GM10248 (cell line): ENCODE measurements at places on chromosomes 1 and 21.

DNA sequence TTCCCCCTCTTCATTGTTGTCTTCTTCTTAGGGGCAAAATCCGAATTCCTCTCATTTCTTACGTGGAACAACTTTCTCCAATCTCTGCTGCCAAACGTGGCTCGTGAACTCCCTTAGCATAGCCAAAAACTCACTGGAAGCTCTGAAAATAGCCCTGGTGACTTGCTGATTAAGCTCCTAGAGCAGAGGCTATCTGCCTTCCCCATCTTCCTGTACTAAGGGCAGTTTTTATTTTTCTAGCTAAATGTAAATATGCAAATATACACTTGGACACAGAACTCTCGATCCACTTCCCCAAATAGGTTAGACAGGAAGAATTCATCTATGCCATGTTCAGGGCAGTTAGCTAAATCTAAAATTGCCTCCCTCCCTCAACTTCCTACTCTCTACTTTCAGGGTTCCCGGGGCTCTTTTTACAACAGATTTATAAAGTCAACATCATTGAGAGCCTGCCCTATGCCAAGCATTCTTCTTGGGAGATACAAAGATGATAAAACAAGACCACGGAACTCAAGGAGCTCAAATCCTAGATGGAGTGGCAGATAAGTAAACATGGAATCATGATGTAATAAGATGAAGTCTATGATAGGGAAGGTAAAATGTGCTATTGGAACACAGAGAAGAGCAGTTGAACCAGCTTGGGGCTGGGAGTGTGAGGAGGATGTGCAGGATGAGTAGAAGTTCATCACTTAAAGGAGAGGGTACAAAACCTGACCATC, 59.4 kb upstream of the FMOD start:
- DNase-seq: no peak

- DNase-seq: no peak
These were observed 289.4 kb upstream of the ADGRL4 start for GRCh38 chr1:79295967-79296366.

DNA sequence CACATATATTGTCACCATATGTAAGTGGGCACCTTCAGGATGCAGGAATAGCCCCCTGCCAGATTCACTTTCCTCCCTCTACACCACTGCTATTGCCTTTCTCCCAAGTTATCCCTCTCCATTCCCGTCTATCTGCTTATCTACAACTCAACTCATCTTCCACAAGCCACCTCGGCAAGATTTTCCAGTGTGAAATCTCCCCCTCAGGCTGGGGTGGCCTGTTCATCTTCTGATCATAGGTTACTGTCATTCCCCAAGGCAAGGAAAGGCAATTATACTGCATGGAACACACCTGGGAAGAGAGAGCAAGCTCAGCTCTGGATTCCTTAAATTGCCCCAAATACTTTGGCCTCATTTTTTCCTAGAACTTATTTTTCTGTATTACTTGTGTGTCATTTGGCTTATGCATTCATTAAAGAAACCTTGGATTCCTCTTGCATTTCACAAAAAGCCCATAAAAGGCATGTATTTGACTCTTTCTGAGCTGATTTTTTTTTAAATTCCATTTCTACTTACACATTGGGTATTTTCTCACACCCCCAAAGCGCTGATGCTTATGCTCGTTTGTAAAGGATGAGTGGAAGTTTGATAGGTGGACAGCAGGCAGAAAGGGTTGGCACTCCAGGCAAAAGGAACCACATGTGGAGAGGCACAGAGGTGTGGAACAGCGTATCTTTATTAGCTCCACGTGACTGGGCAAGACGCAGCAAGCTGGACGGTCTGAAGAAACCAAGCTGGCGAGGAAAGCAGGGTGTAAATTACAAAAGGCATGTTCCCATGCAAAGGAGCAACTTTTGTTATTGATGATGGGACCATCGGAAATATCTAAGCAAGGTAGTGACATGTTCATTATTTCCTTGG, 169.7 kb upstream of the RAB4A start:
- DNase-seq: no peak

DNA sequence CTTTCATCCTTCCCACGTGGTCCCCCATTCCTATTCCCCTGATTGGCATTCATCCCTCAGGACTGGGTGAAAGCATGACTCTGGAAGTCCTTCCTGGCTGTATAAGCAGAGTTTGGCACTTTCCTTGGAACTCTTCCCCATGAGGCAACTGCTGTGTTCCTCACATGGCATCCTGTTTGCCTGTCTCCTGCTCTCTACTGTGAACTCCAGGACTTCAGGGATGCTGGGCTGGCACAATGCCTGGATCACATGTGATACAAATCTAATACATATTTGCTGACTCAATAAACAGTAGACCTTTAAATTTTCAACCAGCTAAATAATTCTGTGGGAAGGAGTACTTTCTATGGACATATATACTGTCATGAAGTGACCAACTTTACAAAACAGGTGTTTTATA, 46.8 kb upstream of the EDEM3 start:
- DNase-seq: no peak

- no peak for DNase-seq
These were observed 13.7 kb downstream of the ZBTB7B start for GRCh38 chr1:155016231-155016831.

DNA sequence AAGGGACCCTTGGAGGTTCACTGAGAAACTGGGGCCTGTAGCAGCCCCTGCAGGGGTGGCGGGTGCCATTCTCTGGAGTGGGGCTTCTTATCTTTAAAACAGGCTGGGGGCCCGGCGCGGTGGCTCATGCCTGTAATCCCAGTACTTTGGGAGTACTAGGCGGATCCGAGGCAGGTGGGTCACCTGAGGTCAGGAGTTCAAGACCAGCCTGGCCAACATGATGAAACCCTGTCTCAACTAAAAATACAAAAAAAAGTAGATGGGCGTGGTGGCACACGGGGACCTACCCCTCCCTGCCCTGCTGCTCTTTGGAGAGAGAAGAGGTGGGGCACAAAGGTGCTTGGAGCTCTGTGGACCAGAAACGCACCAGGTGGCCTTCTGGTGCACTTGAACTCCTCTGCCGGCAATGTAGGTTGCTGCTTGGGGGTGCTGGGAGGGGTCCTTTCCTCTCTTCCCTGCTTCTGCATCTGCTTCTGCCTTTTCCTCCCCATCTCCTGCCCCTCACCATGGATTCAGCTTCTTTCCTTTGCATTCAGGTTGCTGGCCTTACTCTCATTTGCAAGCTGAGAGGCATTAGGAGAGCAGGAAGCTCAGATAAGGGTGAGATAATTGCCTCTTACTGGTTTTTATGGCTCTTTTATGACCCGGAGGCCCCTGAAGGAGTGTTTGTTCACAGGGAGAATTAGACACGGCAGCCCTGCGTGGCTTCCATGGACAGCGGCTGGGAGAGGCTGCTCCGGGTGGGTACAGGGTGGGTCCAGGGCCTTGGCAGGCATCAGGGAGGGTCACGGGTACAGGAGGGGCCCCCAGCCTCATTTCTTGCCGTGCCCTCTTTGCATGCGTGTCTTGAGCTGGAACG, 57.4 kb downstream of the ARHGEF10L start:
- DNase-seq: no peak

DNA sequence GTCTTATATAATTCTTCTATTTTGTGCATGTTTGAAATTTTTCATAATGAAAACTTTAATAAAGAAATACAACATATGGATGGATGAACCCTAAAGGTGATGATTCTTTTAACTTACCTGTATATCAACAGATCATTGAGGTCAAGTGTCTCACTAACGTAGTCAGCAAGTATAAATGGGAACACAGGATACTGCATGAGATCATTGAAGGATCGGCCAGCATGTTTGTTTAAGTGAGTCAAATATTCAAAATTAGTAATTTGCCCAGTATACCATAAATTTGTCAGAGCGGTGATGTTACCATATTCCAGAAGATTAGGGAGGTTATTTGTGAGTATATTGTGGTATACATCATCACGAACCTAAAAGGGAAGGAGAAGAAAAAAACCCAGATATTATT, 71.0 kb upstream of the GNG4 start:
- DNase-seq: no peak

DNA sequence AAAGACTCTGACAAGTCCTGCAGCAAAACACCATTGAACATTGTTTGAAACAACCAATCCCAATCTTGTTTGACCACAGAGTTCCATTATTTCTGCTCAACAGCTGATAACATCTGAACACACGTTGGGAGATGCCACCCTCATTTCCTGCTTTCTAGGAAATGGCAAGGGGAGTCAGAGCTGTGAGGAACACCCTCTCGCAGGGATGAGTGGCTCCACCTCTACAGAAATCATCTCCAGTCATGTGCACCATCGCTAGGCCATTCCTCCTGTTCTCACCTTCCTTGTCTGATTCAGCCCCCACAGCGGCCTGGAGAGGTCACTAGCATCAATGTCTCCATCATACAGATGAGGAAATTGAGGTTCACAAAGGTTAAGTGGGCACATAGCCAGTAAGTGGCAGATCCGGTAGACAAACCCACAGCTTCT, 22.4 kb upstream of the RUNX3 start:
- DNase-seq: no peak

DNA sequence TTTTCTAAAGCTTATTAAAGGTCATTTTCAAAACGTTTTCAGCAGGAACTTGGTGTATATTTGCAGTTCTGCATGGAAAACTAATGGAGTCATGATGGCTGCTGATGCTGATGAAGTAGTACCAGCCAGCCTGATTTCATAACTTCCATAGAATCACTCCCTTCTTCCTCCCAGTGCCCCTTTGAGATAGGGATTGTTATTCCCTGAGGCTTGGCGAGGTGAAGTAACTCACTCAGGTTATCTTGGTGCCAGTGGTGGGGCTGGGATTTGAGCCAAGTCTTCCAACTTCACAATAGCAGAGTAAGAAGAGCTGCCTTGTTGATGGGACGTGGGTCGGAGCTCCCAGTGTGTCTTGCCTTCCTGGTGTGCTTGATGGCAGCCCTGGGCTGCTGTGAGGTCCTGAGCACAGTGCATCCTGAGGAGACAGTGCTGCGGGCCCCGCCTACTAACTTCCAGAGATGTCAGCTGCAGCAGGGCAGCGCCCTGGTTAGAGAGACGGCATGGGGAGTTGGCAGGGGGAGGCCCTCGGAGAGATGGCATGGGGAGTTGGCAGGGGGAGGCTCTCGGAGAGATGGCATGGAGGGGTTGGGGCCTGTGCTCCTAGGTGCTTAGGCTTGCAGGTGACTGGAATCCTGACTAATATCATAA, 92.6 kb downstream of the PCBP3 start:
- no peak for DNase-seq

GRCh38 chr1:24707687-24708086, 37.6 kb upstream of the CLIC4 start:
- no peak for DNase-seq

DNA sequence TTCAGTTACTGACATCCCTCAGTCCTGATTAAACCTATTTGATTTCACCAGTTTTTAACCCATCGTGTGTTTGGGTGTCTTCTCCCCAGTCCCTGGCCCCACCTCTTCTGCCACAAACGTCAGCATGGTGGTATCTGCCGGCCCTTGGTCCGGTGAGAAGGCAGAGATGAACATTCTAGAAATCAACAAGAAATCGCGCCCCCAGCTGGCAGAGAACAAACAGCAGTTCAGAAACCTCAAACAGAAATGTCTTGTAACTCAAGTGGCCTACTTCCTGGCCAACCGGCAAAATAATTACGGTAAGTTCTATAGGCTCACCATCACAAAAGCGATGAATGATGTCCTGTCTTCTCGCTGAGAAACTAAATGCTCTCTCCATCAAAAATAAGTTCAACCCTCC, 28.7 kb downstream of the NBPF3 start:
- no peak for DNase-seq

DNA sequence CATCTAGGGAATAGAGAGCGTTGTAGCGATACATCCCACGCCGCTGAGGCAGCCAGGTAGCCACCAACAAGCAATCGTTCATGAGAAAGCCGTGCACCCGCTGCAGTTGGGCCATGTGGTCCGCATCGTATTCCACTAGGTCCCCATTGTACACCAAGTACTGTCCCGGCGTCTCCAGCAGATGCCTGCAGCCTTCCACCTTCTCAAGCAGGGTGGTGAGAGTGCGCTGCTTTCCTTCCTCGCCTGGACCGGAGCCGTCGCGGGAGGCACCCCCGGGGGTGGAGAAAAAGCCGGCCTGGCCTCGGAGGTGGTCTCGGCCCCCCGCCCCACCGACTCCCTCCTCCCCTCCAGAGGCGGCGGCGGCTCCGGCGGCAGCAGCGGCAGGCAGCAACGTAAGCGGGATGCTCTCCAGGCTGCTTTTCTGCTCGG, 595 bp downstream of the EXOC8 start:
- peak; percentile 8 for DNase-seq

GRCh38 chr1:183689762-183690204, 36.7 kb upstream of the APOBEC4 start:
- DNase-seq: peak; percentile 22

GRCh38 chr1:65255656-65256050, 53.7 kb upstream of the DNAJC6 start:
- DNase-seq: no peak

- DNase-seq: no peak
These were observed 120.8 kb downstream of the CLEC20A start for GRCh38 chr1:178376008-178376407.

GRCh38 chr1:229284887-229285286, 14.0 kb downstream of the RAB4A start:
- DNase-seq: no peak

DNA sequence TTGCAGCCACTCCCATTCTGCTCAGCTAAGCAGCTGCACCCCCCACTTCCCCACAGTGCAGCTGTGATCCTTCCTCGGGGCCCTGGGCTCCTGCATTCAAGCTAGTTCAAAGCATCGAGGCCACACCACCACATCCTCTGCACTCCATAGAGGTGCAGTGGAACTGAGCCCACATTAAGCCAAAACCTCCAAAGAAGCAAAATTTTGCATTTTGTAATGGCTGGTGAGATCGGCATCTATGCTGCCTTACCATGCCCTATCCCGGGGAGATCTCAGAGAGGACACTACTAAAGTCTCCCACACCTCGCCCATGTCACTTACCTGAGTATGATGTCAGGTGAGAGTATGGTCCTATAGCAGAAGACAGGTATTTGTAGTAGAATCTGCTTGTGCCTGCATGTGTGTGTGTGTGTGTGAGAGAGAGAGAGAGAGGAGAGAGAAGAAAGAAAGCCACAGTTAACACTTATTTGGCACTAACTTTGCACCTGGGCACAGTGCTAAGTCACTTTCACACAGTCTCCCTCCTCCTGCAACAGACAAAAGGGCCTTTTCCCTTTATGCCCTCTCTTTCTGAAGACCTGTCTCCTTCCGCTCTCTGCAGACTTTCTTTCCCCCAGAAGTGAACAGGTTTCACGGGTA, 89.8 kb downstream of the KIF14 start:
- DNase-seq: no peak

GRCh38 chr1:175005085-175005783, 5.5 kb downstream of the CACYBP start:
- no peak for DNase-seq

DNA sequence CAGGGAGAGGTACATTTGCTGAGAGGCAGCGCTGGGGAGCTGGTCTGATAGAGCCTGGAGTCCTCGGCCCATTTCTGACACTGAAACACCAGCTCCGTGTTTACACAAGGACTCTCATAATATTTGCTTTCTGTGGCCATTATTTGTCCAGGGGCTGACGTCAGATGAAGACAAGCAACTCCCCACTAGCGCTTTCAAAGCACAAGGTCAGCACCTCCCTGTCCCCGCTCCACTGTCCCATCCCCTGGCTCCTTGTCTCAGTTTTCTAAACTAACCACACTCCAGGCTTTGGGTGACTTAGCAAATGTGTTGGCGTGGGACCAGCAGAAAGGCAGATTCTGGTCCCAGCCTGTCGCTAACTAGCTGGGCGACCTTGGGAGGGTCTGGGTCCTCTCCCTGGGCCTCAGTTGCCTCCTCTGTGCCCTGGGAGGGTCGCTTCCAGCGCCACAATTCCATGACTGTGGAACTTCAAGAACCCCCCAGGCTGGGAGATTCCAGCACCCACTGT, 37.4 kb upstream of the ZBTB40 start:
- no peak for DNase-seq
